ENCODE measurements at places on chromosomes 2 and 18.

GRCh38 chr2:2739231-2739795 lies 408.2 kb upstream of the MYT1L start:
- DNase-seq: no peak
- H3K36me3 ChIP-seq: no peaks in the 10 kb centered on the region
- H3K4me3 ChIP-seq: no peak overlapping the region
- peaks cover 3% of the 10 kb centered on the region for H3K27me3 ChIP-seq
- no peaks in the 10 kb centered on the region for H3K4me1 ChIP-seq
- H3K27ac ChIP-seq: no peak overlapping the region

GRCh38 chr18:68796936-68797690 lies 767 bp upstream of the CCDC102B start:
- no peak overlapping the region for H3K27ac ChIP-seq
- DNase-seq: peak; percentile 85
- H3K27me3 ChIP-seq: no peaks in the 10 kb centered on the region
- H3K4me3 ChIP-seq: no peak overlapping the region

- H3K27me3 ChIP-seq: peaks cover 14% of the 10 kb centered on the region
- DNase-seq: no peak
- peak overlapping the region; percentile 90 for H3K27ac ChIP-seq
- H3K4me3 ChIP-seq: no peak overlapping the region
Measured at GRCh38 chr2:219452361-219453317, 18.0 kb downstream of the SPEG start.

GRCh38 chr2:56133931-56134629 lies 49.7 kb upstream of the CCDC85A start:
- no peak overlapping the region for H3K27ac ChIP-seq
- no peaks in the 10 kb centered on the region for H3K4me1 ChIP-seq
- H3K4me3 ChIP-seq: no peak overlapping the region
- H3K36me3 ChIP-seq: no peaks in the 10 kb centered on the region
- no peaks in the 10 kb centered on the region for H3K27me3 ChIP-seq
- DNase-seq: no peak

DNA sequence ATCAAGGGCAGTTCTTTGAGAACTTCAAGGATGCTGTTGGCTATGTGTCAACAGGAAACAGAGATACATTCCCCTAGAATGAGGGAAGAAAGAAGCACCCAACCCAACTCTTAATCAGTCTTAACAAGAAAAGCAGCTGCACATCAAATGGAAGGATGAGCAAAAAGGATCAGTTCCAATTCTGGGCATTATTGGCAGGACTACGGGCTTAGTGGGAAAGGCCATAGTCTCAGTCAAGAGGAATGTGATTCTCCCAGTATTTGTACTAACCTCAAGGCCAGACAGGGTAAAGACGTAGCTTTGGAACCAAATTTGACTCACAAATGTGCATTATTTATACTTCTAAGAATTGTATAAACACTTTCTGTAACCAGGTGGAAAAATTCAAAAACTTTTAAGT lies 18.2 kb downstream of the BMP10 start:
- no peaks in the 10 kb centered on the region for H3K36me3 ChIP-seq
- no peak overlapping the region for H3K4me3 ChIP-seq
- H3K27me3 ChIP-seq: no peaks in the 10 kb centered on the region
- no peak overlapping the region for H3K27ac ChIP-seq
- no peak for DNase-seq
- H3K4me1 ChIP-seq: peaks cover 6% of the 10 kb centered on the region

- H3K4me1 ChIP-seq: peaks cover 7% of the 10 kb centered on the region
- no peak for DNase-seq
- no peak overlapping the region for H3K4me3 ChIP-seq
- no peaks in the 10 kb centered on the region for H3K27me3 ChIP-seq
Measured at GRCh38 chr2:167944825-167945659, 302.4 kb downstream of the STK39 start.

- no peak overlapping the region for H3K4me3 ChIP-seq
- no peaks in the 10 kb centered on the region for H3K36me3 ChIP-seq
- no peaks in the 10 kb centered on the region for H3K4me1 ChIP-seq
- no peak for DNase-seq
- no peak overlapping the region for H3K27ac ChIP-seq
- H3K27me3 ChIP-seq: no peaks in the 10 kb centered on the region
Measured at GRCh38 chr2:65035351-65035943, 20.8 kb upstream of the CEP68 start.

DNA sequence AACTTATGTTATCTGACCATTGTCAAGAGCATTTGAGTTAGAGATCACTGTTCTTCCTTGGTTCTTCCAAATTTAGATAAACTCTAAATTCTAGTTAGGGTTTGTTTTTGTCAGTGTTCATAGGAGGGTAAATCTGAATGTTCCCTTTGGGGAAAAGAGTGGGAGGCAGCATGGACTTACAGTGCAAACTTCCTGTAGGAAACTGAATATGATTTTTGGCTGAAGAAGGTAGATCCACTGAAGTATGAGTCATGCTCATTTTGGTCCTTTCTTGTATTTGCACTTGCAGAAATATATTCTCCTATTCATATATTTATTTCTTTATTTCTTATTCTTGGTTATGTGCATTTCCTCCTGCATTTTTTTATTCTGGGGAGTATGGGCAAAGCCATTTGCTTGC lies 27.3 kb downstream of the CCDC85A start:
- peaks cover 4% of the 10 kb centered on the region for H3K4me1 ChIP-seq
- no peaks in the 10 kb centered on the region for H3K36me3 ChIP-seq
- no peak overlapping the region for H3K27ac ChIP-seq
- no peak overlapping the region for H3K4me3 ChIP-seq

DNA sequence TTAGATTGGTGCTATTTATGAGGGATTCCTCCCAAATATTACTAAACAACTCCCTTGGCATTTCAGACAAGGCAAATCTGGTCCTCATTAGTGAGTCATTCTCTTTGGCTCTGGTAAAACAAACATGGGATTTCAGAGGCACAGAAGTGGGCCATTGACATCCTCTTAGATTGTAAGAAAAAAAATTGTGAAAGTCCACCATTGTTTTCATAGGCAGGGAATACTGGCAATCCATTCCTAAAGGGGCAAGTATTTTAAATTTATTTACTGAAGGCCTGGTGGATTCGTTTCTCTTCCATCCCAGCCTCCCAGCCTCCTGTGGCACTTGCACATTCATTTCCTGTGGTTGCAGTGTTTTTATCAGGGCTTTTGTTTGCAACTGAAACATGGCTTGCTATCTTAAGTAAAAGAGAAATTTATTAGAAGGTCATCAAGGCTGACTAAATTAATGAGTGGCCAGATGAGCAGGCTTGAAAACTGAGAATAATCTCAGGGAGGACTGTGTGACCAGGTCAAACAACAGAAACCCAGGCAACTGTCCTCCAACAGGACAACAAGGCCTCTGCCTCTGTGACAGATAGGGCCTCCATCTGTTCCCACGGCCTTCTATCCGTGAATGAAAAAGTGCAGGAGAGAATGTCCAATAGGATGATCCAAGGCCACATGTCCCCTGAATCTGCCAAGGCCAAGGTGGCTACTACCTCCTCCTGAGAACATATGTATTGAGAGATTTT lies 23.1 kb upstream of the TNFAIP6 start:
- H3K4me3 ChIP-seq: no peak overlapping the region
- H3K27ac ChIP-seq: peak overlapping the region; percentile 15
- no peaks in the 10 kb centered on the region for H3K4me1 ChIP-seq
- DNase-seq: no peak
- no peaks in the 10 kb centered on the region for H3K36me3 ChIP-seq

- H3K4me3 ChIP-seq: no peak overlapping the region
- no peak for DNase-seq
- peak overlapping the region; percentile 30 for H3K27ac ChIP-seq
- no peaks in the 10 kb centered on the region for H3K27me3 ChIP-seq
Measured at GRCh38 chr18:46623541-46623940, 33.5 kb downstream of the LOXHD1 start.

- H3K27me3 ChIP-seq: no peaks in the 10 kb centered on the region
- no peaks in the 10 kb centered on the region for H3K36me3 ChIP-seq
- DNase-seq: peak; percentile 86
- H3K27ac ChIP-seq: peak overlapping the region; percentile 100
Measured at GRCh38 chr2:197453914-197454398, 604 bp downstream of the COQ10B start.

DNA sequence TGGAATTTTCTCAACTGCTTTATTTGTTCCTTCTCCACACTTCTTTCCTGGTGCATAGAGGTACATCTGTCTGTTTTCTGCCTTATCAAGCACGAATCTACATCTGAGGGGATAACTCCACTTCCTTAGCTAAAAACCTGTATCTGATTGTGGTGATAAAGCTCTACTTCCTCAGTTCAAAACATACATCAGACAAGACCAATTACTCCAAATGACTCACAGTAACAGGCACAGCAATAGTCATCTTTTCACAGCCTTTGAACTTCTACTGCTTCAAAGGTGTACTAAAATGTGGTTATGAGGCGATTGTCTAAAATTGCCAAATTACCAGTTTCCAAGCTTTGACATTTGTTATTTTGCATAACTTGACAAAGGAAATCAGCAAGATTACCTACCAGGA lies 803.6 kb upstream of the ZEB2 start:
- H3K36me3 ChIP-seq: no peaks in the 10 kb centered on the region
- H3K27me3 ChIP-seq: no peaks in the 10 kb centered on the region
- H3K27ac ChIP-seq: no peak overlapping the region
- DNase-seq: no peak
- no peaks in the 10 kb centered on the region for H3K4me1 ChIP-seq
- no peak overlapping the region for H3K4me3 ChIP-seq

DNA sequence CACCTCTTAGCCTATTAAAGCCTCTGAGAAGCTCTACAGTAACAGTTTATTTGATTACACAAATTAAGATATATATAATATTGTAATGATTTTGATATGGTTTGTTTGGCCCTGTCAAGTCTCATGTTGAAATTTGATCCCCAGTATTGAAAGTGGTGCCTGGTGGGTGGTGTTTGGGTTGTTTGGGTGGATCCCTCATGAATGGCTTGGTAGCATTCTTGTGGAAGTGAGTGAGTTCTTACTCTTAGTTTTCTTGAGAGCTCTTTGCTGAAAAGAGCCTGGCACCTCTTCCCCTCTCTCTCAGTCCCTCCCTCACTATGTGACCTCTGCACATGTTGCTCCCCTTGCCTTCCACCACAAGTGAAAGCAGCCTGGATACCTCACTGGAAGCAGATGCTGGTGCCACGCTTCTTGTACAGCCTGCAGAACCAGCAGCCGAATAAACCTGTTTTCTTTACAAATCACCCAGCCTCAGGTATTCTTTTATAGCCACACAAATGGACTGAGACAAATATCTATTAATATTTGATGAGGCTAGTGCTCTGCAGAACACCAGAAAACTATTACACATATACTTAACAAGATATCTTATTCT lies 52.8 kb downstream of the SLC4A10 start:
- no peaks in the 10 kb centered on the region for H3K36me3 ChIP-seq
- no peaks in the 10 kb centered on the region for H3K4me1 ChIP-seq
- no peak overlapping the region for H3K4me3 ChIP-seq
- H3K27me3 ChIP-seq: no peaks in the 10 kb centered on the region
- DNase-seq: no peak

GRCh38 chr2:138059487-138060300 lies 95.4 kb downstream of the HNMT start:
- no peaks in the 10 kb centered on the region for H3K36me3 ChIP-seq
- no peak for DNase-seq
- H3K27me3 ChIP-seq: no peaks in the 10 kb centered on the region
- peaks cover 3% of the 10 kb centered on the region for H3K4me1 ChIP-seq
- no peak overlapping the region for H3K4me3 ChIP-seq
- H3K27ac ChIP-seq: no peak overlapping the region

DNA sequence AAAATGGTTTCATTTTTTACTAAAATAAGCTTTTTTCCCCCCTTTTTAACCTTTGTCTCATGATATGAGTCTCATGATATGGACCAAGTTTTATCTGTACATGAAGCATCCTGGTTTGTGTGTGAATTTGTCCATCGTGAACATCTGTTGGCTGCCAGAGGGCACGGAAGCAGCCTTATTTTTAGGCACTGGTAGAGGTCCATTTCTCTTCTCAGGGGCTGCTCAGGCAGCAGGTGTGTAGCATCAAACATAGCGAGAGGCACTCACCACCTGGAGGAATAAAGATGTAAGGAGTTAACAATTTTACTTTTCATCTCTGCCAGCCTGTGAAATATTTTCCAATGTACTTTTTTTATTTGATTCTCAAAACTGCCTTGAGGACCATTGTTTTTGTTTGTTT lies 134.5 kb downstream of the RHBDD1 start:
- H3K4me1 ChIP-seq: no peaks in the 10 kb centered on the region
- no peak for DNase-seq
- no peaks in the 10 kb centered on the region for H3K36me3 ChIP-seq
- H3K27ac ChIP-seq: no peak overlapping the region

DNA sequence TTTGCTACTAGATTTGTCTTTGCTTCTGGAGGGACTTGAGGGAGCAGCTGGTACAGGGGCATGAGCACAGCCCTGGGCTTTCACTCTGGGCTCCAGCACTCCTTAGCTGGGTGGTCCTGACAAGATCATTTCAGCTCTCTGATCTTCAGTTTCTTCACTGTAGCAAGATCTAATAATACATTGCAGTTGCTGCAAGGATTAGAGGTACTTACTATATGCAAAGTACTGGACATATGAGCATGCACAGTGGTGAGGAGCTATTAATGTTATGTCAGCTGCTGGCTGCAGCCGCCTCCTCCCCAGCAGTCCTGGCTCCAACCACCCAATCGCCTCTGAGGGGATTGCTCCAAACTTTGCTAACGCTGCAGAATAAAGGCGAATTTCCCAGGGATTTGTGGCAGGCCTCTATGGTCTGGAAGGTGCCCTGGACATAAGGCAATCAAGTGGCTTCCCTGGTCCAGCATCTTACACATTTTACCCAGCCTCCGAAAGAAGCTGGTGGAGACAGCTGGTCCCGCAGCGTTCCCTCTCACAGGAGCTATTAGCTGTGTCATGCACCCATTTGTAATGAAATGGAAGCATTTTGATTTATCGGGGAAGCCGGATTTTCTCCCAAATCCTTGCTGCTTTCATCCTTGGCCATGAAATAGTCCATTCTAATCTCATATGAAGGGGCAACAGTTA lies 96.7 kb downstream of the RHOB start:
- H3K36me3 ChIP-seq: no peaks in the 10 kb centered on the region
- no peaks in the 10 kb centered on the region for H3K27me3 ChIP-seq
- H3K27ac ChIP-seq: no peak overlapping the region
- no peaks in the 10 kb centered on the region for H3K4me1 ChIP-seq
- no peak overlapping the region for H3K4me3 ChIP-seq

- H3K27me3 ChIP-seq: no peaks in the 10 kb centered on the region
- H3K27ac ChIP-seq: no peak overlapping the region
- no peak overlapping the region for H3K4me3 ChIP-seq
- no peaks in the 10 kb centered on the region for H3K4me1 ChIP-seq
Measured at GRCh38 chr2:229952256-229952835, 30.0 kb downstream of the FBXO36 start.

GRCh38 chr18:31990823-31991222 lies 27.8 kb upstream of the RNF125 start:
- no peaks in the 10 kb centered on the region for H3K27me3 ChIP-seq
- no peak overlapping the region for H3K4me3 ChIP-seq
- H3K27ac ChIP-seq: no peak overlapping the region
- no peaks in the 10 kb centered on the region for H3K4me1 ChIP-seq

- H3K27ac ChIP-seq: no peak overlapping the region
- no peaks in the 10 kb centered on the region for H3K4me1 ChIP-seq
- H3K27me3 ChIP-seq: no peaks in the 10 kb centered on the region
- no peak for DNase-seq
Measured at GRCh38 chr2:58655152-58655551, 414.0 kb upstream of the FANCL start.

Measured in lung (tissue), 17 donors.